ENCODE measurements at places on chromosomes 5 and 9.

DNA sequence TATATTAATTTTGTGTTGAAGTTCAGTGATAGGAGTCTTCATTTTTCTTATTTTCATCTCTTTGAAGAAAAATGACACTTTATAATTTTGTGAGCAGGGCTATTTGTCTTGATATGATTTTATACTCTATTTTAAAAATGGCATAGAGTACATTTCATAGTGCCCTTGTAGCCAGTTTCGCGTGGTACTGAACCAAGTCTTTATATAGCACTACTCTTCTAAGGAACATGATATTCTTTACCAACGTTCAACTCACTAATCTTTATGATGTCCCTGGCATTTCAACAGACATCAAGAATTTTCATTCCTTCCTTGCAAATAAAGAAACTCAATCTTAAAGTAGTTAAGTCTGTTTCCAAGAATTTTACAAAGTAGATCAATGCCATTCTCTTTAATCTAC lies 41.5 kb upstream of the HOMER1 start:
- DNase-seq, result no peak

DNA sequence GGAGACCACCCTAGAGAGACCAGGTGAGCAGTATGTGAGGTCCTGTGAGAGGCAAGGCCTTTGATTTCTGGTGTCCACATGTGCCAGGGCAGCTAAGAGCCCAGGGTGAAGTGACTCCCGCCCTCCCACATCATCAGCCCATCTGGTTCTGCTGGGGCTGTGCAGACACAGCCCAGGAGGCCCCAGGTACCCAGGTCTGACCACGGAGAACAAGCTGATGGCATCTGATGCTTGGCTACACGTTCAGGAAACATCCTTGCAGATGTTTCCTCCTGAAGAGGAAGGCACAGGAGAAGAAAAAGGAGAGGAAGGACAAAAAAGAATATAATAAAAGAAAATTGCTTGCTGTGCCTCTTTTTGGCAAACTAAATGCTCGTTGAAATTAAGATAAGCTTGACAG lies 225.8 kb downstream of the PAX5 start:
- DNase-seq, result no peak

GRCh38 chr9:4665357-4665756 lies 923 bp downstream of the SPATA6L start:
- DNase-seq, result no peak

- no peak for DNase-seq
Observed at GRCh38 chr5:78007233-78007632, 231.1 kb upstream of the TBCA start.

- DNase-seq, result no peak
Observed at GRCh38 chr5:120615967-120616645, 152.0 kb downstream of the PRR16 start.

GRCh38 chr5:140725799-140726471 lies 25.7 kb downstream of the ZMAT2 start:
- DNase-seq, result peak; percentile 93

GRCh38 chr9:69824499-69825252 lies 4.1 kb downstream of the CFAP95 start:
- no peak for DNase-seq

GRCh38 chr5:71946343-71947030 lies 160.8 kb upstream of the MAP1B start:
- DNase-seq, result no peak

DNA sequence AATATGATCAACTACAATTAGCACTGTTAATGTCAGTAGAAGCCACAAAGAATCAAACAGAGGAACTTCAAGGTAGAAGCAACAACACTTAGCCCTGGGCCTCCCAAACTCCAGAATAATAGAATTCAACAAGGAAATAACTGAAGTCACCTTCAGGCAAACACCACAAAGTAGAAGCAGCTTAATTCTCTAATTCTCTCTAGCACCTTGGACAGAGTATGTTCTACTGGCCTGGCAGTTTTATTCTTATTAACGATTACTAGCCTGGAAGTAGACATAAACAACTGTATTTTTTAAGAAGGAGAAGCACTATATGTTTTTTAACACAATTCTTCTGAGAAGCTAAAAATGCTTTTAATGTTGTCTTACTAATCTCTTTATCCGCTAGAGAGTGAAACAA lies 911.9 kb downstream of the DTWD2 start:
- DNase-seq, result no peak

Data from activated CD4-positive, alpha-beta T cell treated with anti-CD3 and anti-CD28 coated beads, Interleukin-2, amount 10 ng/mL, durations not matched to agents 24 days and 14 days (primary cell).